ENCODE measurements at places on chromosomes 3 and 15.

DNA sequence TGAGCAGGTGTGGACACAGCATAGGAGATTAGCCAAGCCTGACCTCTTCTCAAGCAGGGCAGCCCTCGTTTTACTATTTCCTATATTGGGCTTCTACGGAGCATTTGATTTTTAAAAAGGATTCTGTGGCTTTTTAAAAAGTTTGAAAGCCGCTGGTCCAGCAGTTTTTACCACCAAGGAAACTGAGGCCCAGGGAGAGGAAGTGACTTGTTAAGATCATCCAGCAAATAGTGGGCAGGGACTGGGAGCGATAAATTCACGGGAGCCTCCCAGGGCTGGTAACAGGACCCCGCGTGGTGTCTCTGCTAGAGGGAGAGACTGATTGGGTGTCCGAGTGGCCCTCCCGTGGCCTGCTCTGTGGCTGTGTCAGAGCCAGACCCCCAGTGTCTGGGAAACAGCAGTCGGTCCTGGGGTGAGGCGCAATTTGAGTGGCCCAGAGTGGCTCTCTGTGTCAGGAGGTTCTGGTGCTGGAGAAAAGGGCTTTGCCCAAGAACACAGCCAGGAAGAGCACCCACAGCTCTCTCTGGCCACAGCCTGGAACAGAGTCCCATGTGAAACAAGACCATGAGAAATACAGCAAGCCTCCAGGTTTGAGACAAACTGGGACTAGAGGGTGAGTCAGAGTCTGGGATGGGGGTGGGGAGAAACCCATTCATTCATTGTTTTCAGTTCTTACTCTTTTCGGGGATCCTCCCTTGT lies 4.2 kb downstream of the FURIN start:
- DNase-seq = peak; percentile 42

DNA sequence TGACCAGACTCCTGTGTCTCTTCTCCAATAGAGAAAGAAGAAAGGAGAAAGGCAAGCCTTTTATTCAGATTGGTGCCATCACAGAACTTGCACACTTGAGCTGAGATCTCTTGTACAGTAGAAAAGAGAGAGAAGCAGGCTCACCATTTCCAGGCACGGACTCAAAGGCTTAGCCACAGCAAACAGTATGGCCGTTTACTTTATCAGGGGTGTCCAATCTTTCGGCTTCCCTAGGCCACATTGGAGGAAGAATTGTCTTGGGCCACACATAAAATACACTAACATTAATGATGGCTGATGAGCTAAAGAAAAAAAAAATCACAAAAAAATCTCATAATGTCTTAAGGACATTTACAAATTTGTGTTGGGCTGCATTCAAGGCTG lies 5.0 kb downstream of the IFT80 start:
- DNase-seq = no peak

DNA sequence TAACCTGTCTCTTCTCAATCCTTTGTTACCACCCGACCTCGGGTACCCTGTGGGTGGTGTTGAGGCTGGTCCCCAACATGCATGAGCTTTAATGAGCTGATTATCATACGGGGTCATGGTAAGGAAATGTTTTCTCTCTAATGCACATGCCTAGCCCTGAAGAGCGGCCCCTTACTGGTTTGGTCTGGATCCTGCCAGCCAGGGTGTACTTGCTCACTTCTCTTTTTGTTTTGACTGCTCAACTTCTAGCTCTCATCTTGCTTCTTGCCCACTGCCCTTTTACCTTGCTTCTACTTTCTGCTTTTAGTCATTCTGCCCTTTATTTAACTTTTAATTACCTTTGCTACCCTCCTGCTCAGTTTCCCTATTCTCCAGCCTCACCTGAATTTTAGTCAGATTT lies 44.3 kb upstream of the ACAD9 start:
- no peak for DNase-seq

DNA sequence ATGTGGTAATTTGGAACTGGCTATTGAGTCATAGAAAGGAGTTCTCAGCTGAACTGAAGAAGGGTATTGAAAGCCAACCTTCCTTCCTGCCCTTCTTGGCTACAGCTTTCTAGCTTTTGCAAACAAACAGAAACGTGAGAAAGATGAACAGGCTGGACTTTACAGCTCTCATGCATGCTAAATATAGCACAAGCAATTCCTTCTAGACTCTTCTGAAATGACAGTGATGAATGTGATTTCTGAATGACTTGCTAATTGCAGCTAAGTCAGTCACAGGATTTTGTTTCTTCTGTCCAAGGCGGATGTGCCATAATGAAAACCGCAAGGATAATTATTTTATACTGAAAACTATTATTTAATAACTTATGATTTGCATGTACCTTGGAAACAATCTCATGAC lies 36.3 kb downstream of the BCHE start:
- no peak for DNase-seq

DNA sequence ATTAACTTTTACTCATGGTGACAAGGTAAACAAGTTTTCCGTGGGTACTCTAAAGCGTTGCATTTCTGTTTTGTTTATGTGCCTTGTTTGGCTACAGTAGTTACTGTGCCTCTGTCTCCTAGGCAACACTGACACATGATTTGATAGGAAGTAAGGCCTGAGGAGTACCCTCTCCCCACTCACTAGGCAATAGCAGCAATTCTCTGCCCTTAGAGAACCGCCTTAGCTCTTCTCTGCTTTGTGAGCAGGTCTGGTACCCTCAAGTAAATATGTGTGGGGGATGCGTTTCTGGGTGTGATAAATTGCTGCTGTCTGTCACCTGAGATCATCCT lies at the start of gene IL5RA:
Gene IL5RA (minus strand): TSS at position 76 of the 332 bp plus-strand sequence. CDS start 5,390 bp downstream, outside the sequence.
- DNase-seq = no peak

- DNase-seq = no peak
These were observed 15.5 kb upstream of the NCEH1 start for GRCh38 chr3:172726380-172726779.

- no peak for DNase-seq
These were observed 63.2 kb downstream of the PDZRN3 start for GRCh38 chr3:73561494-73561893.

GRCh38 chr3:112413722-112414121 lies 80.8 kb downstream of the CD200 start:
- no peak for DNase-seq

DNA sequence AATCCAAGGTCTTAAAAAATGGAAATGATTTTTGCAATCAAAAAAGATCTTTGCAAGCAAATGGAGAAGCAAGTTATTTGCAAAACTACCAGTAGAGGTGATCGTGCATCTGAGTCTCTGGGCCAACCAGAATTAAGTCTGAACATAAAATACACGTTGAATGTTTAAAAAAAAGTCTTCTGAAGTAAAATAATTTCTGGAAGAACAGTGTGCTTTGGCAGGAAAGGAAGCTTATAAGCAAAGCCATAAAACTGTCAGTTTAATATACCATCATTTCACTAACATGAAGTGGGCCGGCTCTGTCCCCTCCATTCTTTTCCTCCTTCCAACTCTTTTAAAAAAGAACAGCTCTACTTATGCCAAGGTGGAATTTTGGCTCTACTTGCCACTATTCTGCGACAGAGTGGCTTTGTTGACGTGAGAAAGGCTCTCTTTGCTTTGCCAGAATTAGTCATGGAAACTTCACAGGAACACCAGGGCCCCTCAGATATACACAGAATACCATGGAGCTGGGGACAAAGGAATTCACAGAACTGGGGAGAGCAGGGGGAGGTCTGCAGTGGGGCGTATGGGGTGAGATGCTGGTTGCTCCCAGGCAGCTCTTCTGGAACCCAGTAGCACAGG lies 29.8 kb downstream of the FSTL1 start:
- no peak for DNase-seq

GRCh38 chr3:61960976-61961375 lies 399.6 kb downstream of the PTPRG start:
- no peak for DNase-seq

DNA sequence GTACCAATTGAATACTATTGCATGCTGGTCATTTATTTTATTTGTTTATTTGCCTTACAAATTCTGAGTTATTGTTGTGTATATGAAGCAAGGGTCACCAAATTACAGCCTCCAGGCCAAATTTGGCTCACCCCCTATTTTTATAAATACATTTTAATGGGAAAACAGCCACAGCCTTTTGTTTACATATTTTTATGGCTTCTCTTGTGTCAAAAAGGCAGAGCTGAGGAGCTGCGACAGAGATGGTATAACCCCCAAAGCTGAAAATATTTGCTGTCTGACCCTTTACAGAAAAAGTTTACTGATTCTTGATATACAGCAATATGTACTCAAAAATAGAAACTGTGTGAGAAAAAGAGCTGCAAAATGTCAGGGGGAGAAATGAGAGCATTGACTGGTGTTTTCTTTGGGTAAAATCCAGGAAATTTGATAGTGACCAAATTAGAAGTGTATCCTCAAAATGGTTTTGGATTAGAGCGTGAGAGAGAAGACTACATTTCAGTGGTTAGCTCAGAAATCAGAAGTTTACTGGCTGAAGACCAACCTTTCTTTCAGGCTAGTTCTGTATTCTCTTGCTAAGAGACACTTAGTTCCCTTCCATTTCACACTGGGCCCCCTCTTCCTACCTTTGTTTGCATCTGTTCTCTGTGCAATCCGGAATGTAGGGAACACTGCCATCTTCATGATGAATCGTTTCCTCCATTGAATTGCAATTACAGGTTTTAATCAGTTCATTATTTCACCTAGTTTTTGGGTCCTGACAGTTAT lies 757.8 kb downstream of the AGBL1 start:
- DNase-seq = no peak

DNA sequence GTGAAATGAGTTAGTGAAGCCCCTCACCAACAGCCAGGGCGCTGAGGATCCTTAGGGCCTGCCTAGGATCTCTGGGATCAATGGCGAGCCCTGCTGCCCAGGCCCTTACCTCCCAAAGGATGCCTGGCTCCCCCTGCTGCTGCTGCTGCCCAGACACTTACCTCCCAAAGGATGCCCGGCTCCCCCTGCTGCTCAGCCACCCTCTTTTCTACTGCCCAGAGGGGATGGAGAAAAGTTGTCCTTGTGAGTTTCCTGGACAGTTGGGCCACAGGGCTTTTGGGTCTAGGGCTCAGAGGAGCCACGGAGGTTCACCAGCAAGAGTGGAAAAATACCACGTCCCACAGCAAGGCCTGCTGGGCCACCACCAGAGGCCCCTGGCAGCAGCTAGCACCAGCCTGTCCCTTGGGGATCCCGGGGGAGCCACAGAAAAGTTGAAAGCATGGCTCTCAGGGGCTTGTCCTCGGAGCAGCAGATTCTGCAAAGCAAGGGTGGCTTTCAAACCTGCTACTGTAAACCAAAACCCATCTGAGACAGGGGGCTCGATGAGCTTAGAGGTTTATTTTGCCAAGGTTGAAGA lies 59.4 kb downstream of the SLC6A6 start:
- DNase-seq = peak; percentile 41

GRCh38 chr3:117563063-117563462 lies 853.5 kb downstream of the TUSC7 start:
- no peak for DNase-seq

DNA sequence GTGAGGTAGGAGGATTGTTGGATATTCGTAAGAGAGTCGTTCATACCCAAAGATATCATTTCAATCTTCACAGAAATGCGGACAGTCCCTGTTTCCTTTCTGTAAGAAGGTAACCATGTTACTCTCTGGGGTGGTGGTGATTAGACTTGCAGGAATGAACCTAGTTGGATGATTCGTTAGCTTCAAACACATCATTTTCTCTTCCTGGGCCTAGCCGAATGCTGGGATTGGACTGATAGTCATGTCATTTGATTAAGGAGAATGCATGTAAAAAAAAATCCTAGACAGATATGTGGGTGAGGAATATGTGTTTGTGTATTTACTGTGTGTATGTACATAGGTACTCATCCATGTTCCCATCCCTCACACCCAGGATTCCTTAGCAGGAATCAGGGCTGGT lies 12.4 kb downstream of the SLCO3A1 start:
- no peak for DNase-seq

GRCh38 chr3:172391592-172392302 lies 56.5 kb downstream of the GHSR start:
- no peak for DNase-seq

DNA sequence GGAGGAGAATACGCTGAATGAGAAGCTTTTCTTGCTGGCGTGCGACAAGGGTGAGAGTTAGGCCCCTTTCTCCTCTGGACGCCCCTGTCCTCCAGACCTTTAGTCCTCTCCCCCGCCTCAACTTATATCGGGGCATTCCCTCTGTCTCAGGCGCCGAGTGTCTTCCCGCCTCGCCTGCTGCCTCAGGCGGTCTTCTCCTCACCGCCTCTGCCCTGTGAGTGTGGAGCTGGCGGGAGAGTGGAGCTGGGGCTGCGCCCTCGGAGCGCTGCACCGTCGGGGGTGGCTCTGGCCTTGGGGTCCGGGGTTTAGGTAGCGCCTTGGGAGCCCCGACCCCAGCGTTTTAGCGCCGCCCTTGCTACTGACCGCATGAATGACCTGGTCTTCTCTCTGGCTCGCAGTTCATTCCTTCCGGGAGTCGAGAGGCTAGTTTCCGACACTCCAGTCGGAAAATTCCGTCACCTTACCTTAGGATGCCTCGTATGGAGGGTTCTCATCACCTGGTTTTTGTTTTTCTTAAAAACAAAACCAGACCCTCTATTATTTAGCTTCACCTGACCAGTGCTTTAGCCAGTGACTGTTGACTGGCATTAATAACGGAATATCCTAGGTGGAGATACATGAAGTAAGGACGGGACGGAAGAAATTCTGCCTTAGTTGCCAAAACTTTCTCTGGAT lies 985 bp downstream of the TRPC1 start:
- DNase-seq = peak; percentile 60

- peak; percentile 14 for DNase-seq
These were observed 600.8 kb downstream of the FOXP1 start for GRCh38 chr3:70982700-70983140.

DNA sequence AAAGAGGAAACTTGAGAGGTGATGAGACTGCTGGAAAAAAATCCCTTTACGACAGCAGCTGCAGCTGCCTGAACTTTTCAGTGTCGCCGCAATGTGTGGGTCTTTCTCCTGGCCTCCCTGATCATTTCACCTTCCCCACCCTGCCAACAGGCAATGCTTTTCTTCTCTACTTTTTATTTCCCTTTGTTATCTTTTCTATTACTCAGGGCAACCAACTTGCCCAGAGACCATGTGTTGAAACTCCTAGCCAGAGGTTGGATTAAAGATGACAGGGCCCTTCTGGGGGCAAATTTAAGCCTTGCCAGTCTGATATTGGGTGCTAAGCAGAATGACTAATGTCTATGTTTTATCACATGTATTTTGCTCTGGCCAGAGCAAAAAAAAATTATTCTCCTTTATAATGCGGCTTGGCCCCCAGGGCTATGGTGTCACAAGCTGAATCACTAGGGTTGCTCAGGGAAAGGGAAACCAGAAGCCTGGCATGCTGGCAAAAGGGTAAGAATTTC lies 51.5 kb upstream of the CFAP20DC start:
- no peak for DNase-seq

GRCh38 chr3:188154809-188155574 lies 1.0 kb downstream of the LPP start:
- DNase-seq = no peak

DNA sequence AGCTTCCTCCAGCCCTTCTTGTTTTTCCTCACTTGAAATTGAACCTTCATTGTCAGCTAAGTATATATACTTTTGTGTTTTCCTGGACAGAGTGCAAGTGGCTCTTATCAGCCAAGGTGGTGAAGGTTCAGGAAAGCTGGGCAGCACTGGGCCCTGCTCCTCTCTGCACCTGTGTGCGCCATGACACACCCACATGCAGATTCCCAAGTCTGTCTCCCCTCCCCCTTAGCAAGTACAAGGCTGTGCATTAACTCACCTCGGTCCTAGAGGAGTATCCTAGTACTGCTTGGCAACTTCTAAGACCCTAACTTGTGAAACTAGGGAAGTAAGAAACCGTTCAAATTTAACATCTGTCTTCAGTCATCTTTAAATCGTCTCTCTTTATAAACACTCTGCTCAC lies 85.8 kb downstream of the SLC49A4 start:
- no peak for DNase-seq
